Thyroid gland (tissue), 4 donors: ENCODE measurements at places on chromosomes 5 and 9. TPM values are rescaled to one million over a fixed set of nuclear protein-coding genes. Genes with fewer than 3 reads are reported as not detected.

GRCh38 chr5:116378007-116378776, 196.4 kb downstream of the SEMA6A start:
- H3K27me3 ChIP-seq: no peaks in the 10 kb centered on the region
- no peak for DNase-seq
- H3K4me3 ChIP-seq: no peak overlapping the region
- no peaks in the 10 kb centered on the region for H3K4me1 ChIP-seq
- H3K27ac ChIP-seq: no peak overlapping the region

- no peaks in the 10 kb centered on the region for H3K27me3 ChIP-seq
- no peaks in the 10 kb centered on the region for H3K36me3 ChIP-seq
- DNase-seq: no peak
These were observed 77.5 kb downstream of the GLIS3 start for GRCh38 chr9:4222357-4222756.

- DNase-seq: no peak
- H3K27me3 ChIP-seq: no peaks in the 10 kb centered on the region
- H3K36me3 ChIP-seq: no peaks in the 10 kb centered on the region
- no peak overlapping the region for H3K27ac ChIP-seq
These were observed 117.7 kb upstream of the MSX2 start for GRCh38 chr5:174606646-174607045.

DNA sequence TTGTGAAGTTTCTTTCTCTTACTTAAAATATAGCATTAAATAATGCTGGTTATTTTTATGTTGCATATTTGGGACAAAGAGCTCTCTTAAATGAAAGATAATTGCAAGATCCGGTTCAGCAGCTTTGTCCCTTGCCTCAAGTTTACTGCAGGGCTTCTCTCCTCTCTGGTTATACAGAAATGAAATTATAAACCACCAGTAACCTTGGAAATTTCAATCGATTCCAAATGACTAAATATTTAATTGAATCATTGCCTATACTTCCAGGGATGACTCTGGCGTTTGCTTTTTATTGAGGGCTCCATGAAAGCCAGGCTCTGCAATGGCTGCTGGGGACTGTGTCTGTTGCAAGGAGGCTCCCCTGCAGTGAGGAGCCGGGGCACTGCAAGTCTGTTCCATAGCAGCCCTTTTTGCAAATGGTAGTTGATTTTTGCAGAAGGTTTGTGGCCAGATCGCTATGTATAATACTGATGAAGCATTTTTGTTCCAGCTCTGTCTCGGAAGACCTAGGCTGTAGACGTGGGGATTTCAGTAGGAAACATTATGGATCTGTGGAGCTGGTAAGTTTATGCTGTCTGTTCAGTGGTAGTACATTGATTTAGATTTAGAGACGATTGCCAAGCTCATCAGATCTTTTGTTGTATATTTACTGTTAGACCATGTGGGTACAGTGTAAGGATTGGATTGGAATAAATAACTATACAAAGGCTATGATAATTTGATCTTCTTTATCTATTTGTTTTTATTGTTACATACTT, at the start of gene GARNL3:
Gene GARNL3, plus strand, starts transcription at position 313 of the 758 bp plus-strand sequence. Its CDS starts 104 bp downstream, at position 417.
- H3K4me3 ChIP-seq: no peak within 1 kb of the TSS
- no peaks in the 10 kb centered on the region for H3K27me3 ChIP-seq
- H3K27ac ChIP-seq: no peak within 1 kb of the TSS
- H3K36me3 ChIP-seq: no peaks in the 10 kb centered on the region

- H3K4me1 ChIP-seq: peaks cover 5% of the 10 kb centered on the region
- H3K36me3 ChIP-seq: no peaks in the 10 kb centered on the region
- DNase-seq: no peak
- no peak overlapping the region for H3K27ac ChIP-seq
- no peak overlapping the region for H3K4me3 ChIP-seq
These were observed 4.1 kb upstream of the SPOUT1 start for GRCh38 chr9:128833696-128834095.

GRCh38 chr9:133008406-133008805, 22.4 kb upstream of the GTF3C5 start:
- no peak overlapping the region for H3K27ac ChIP-seq
- H3K4me3 ChIP-seq: no peak overlapping the region
- H3K36me3 ChIP-seq: no peaks in the 10 kb centered on the region
- no peaks in the 10 kb centered on the region for H3K27me3 ChIP-seq

- H3K4me3 ChIP-seq: no peak overlapping the region
- no peak overlapping the region for H3K27ac ChIP-seq
- DNase-seq: no peak
These were observed 260.9 kb downstream of the EBF1 start for GRCh38 chr5:158838781-158839180.

GRCh38 chr9:121818016-121818661, 166.7 kb downstream of the DAB2IP start:
- H3K27ac ChIP-seq: no peak overlapping the region
- no peaks in the 10 kb centered on the region for H3K27me3 ChIP-seq
- no peaks in the 10 kb centered on the region for H3K36me3 ChIP-seq
- H3K4me3 ChIP-seq: no peak overlapping the region

DNA sequence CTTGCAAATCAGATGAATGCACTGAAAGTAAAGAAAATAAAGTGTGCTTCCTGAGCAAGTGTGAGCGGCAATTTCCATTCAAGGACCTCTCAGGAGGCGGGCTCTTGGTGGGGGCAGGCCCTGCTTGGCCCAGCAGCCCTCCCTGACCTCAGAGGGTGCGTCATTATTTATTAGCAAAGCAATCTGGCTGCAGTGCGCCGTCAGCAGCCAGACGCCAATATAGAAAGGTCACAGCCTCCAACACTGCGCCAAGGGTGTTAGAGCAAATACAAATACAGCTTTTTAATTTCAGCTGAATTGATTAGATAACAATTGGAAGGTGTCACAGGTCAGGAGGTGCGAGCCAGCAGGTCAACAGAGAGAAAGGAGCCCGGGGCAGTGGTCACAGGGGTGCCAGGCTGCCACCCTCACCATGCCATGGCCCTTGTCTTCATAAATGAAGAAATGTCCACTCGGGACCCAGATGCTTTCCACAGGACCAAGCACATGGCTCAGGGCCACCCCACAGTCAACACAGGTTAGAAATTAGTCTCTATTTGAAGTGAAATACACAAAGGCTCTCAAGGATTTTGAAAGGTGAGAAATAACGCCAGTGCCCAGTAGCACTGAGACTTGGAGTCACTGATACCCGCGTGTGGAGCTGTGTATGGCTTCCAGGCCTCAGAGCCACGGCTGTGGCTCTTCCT, 309.8 kb downstream of the IRX2 start:
- no peaks in the 10 kb centered on the region for H3K4me1 ChIP-seq
- no peak overlapping the region for H3K27ac ChIP-seq
- H3K36me3 ChIP-seq: no peaks in the 10 kb centered on the region
- no peak overlapping the region for H3K4me3 ChIP-seq
- no peak for DNase-seq

DNA sequence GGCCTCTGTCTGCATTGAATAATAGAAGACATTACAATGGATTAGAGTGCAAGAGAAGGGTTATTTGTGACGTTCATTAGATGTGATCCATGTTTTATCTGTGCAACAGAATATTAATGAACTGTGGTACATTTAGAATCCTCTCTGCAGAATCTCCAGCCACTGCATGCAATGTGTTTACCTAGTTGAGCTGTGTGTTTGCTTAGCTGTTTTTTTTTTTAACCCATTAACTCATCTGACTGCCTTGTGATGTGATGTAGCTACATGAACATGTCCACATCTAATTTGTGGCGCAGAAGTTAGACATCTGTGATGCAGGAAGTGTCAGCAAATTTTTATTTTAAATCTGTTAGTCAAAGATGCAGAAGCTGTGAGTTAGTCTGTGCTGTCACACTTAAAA, 236.9 kb downstream of the CD180 start:
- no peaks in the 10 kb centered on the region for H3K36me3 ChIP-seq
- H3K27me3 ChIP-seq: no peaks in the 10 kb centered on the region
- no peak overlapping the region for H3K27ac ChIP-seq
- H3K4me3 ChIP-seq: no peak overlapping the region

DNA sequence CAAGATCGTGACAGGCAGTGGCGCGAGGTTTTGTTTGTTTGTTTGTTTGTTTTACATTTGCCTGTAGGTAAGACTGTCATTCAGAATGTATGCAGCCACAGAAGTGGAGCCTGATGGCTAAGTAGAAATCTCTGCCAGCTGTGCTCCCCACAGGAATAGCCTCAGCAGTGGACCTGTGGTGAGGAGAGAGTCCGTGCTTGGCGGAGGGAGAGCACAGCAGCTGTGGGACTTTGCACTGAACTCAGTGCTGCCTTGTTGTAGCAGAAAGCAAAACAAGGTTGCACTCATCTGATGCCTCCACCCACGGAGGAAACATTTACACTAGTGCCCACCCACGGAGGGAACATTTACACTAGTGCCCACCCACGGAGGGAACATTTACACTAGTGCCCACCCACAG, 4.4 kb upstream of the ZNF782 start:
- H3K36me3 ChIP-seq: no peaks in the 10 kb centered on the region
- DNase-seq: no peak
- H3K27me3 ChIP-seq: no peaks in the 10 kb centered on the region
- H3K4me1 ChIP-seq: peaks cover 8% of the 10 kb centered on the region
- H3K4me3 ChIP-seq: no peak overlapping the region
- no peak overlapping the region for H3K27ac ChIP-seq

DNA sequence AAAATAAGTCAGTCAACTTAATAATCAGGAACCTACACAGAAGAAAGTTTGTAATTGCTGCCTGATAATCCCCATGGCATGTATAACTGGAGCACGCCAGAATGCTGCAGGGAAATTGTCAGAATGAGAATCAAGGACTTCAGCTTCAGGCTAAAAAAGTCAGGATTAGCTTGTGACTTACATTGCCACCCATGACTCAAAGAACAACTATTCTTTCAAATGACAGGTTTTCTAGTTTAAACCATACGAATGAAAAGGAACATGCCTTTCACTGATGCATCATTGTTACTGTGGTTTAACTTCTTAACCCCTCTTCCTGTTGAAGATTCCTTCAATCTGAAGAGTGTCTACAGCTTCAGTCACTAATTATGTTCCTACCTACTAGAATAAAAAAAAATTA, 112.4 kb downstream of the ISL1 start:
- no peaks in the 10 kb centered on the region for H3K36me3 ChIP-seq
- no peak overlapping the region for H3K27ac ChIP-seq
- no peaks in the 10 kb centered on the region for H3K4me1 ChIP-seq
- H3K27me3 ChIP-seq: no peaks in the 10 kb centered on the region
- no peak for DNase-seq

DNA sequence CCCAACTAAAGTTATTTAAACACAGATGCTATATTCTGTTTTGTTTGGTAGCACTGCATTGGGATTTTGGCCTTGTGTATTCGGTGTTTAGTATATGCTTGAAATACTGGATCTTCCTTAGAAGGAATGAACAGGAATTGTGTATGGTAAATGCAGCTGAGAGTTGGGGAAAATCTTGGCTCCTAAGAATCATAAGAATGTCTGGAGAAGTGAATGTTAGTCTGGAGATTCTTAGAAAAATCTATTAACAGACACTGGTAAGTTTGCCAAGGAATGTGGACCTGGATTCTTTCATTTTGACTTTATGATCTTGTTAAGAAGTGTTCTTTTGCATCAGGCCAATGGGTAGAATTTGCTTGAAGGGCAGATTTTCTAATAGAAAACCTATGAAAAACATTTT, 38.9 kb downstream of the SNX30 start:
- H3K36me3 ChIP-seq: no peaks in the 10 kb centered on the region
- no peaks in the 10 kb centered on the region for H3K27me3 ChIP-seq
- H3K4me3 ChIP-seq: no peak overlapping the region
- no peak overlapping the region for H3K27ac ChIP-seq
- H3K4me1 ChIP-seq: no peaks in the 10 kb centered on the region

DNA sequence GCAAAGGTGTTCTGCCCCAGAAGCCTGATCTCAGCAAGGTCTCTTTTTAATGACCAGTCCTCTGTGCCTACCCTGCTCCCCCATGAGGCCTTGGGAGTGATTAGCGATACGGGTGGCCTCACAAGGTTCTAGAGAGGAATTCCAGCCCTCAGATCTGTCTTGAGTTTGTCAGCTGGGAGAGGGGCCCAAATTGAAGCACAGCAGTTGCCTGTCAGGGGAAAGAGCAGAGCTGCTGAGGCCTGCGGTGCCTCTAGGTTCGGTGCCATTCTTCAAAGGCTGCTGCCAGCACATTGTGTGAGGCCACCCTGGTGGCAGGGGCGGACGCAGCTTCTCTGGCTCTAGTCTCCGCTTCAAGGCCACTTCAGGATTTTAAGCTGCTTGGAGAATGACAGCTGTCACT, 85.7 kb upstream of the GRIA1 start:
- no peaks in the 10 kb centered on the region for H3K36me3 ChIP-seq
- DNase-seq: no peak
- H3K4me1 ChIP-seq: no peaks in the 10 kb centered on the region
- no peak overlapping the region for H3K4me3 ChIP-seq
- H3K27ac ChIP-seq: no peak overlapping the region

DNA sequence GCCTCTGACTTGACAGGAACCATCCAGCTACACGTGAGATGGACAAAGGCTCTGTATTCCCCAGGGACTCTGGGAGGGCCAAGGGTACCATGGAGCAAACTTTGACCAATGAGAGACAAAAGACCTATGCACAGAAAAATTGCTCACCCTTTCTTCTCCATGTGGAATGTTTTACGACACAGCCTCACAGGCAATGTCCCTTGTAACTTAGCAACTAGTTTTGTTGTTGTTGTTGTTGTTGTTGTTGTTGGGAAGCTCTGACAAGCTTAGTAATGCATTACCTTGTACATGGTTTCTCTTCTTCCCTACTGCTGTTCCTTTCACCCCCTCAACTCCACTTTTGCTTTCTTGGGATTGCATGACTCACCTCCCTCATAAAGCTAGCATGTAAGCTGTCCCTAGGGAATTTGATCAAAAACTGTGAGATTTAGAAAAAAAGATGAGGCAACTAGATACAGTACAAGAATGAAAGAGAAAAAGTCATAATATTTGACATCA, 550.9 kb downstream of the RAB3C start:
- H3K27me3 ChIP-seq: no peaks in the 10 kb centered on the region
- H3K4me3 ChIP-seq: no peak overlapping the region
- H3K27ac ChIP-seq: no peak overlapping the region
- H3K4me1 ChIP-seq: peaks cover 6% of the 10 kb centered on the region

The SPATA31C1 gene
- total RNA-seq: not detected

The GBGT1 gene
- 23.5 TPM for total RNA-seq

The SV2C gene
- total RNA-seq: not detected

The PPIC gene
- total RNA-seq: 122 TPM

The IFNA2 gene
- total RNA-seq: not detected
